Glutamatergic neuron (in vitro differentiated cells): ENCODE measurements at places on chromosomes 4 and X. TPM values are rescaled to one million over a fixed set of nuclear protein-coding genes. Genes with fewer than 3 reads are reported as not detected.

Gene GRID2
- 2.1 TPM for total RNA-seq

DNA sequence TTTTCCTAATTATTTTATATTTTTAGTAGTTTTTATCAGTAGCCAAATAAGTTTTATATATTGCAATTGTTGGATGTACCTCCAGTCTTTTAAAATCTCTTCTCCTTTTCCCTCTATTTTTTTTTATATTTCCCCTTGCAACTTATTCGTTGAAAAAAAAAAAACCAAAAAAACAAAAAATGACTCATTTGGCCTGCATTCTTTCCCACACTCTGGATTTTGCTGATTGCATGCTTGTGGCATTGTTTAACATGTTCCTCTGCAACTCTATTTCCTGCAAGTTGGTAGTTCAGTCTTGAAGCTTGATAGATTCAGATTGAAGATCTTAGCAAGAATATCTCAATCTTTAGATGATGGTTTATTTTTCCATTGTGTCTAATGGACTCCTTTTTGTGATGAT, 260.6 kb upstream of the BOD1L1 start:
- no peak for DNase-seq
- H3K4me3 ChIP-seq, result no peak overlapping the region
- H3K4me1 ChIP-seq, result no peaks in the 10 kb centered on the region
- H3K36me3 ChIP-seq, result no peaks in the 10 kb centered on the region

Gene GLRA2
- 1.9 TPM for total RNA-seq

DNA sequence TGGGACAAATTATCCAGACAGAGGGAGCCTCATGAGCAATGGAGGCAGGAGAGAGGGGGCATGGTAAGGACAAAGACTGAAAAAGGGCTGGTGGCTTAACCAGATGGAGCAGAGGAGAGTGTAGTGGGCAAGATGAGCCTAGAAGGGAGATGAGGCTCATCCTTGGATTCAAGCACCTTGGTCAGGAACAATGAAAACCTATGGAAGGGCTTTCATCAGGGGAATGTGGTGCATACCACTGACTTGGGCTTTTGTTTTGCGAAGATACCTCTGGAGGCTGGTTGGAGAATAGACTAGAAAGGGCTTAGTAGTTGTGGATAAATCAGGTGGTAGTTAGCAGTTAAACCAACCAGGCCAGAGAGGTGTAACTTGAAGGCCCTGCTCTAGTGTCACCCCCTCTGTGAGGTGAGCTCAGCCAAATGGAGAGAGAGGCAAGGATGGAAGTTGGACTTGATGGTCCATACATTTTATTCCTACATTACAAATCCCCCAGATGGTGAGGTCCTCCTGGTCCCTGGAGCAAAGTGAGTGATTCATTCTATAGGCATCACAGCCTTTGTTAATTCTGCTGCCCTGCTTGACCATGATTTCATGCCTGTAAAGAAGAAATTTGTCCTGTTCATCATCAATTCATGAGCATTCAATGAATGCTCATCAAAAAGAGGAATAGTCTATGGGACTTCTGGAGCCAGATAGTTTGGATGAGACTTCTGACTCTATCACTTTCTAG, 264.8 kb upstream of the IGFBP7 start:
- no peak overlapping the region for H3K4me3 ChIP-seq
- peaks cover 8% of the 10 kb centered on the region for H3K36me3 ChIP-seq
- DNase-seq, result no peak
- H3K27ac ChIP-seq, result no peak overlapping the region
- H3K4me1 ChIP-seq, result peaks cover 11% of the 10 kb centered on the region

DNA sequence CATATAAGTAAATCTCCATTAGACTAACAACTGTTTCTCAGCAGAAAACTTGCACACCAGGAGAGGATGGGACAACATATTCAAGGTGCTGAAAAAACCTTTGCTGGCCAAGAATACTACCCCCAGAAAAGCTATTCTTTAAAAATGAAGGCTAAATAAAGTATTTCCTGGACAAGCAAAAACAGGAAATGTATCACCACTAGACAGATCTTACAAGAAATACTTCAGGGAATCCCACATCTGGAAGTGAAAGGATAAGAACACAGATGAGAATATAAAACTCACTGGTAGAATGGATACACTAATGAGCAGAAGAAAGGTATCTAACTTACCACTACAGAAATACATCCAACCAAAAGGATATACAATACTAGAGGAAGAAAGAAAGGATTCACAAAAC, 27.0 kb upstream of the ADH1C start:
- H3K4me1 ChIP-seq, result no peaks in the 10 kb centered on the region
- H3K27ac ChIP-seq, result no peak overlapping the region
- no peak for DNase-seq
- peaks cover 4% of the 10 kb centered on the region for H3K36me3 ChIP-seq

DNA sequence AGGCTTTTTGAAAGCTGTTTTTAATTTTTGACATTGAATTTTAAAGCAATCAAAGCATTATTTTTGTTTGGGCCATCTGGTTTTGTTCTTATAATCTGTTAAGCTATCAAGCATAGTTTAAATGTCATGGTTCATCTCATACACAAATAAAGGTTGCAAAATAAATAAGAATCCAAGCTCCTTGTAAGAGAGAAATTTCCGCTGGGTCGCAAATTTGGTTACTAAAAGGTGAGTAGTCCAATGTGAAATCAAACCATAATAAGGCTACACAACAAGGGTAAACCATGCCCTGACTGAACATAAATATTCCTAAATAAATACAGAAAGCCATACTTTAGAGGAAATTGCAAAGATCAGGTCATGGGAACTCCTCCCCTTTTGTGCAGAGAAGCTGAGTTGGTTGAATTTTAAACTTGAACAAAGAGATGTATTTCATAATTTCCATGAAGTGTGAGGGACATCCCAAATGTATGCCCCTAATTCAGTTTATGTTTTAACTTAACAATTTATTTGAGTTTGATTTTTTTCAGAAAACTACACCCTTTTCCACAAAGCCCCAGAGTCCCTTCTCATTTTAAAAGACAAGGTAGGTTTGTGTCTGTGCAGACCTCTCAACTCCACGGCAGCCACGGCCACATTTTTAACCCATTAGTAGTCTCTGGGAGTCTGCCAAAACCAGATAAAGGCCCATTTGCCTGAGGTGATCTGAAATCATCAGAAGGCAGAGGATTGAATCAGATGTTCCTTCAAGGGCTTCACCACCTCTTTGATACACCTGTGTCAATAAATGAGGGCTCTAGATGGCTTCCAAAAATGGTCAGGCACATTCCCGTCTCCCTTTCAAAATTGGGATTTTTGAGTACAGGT, 85.2 kb downstream of the PLAC1 start:
- DNase-seq, result no peak
- no peaks in the 10 kb centered on the region for H3K36me3 ChIP-seq
- H3K27me3 ChIP-seq, result no peaks in the 10 kb centered on the region
